Urothelium cell line (cell line): ENCODE measurements at places on chromosomes 3 and 15.

GRCh38 chr15:20356444-20356910 is 185.1 kb downstream of the GOLGA6L6 start:
- DNase-seq: peak; percentile 86

- no peak for DNase-seq
These were observed 34.2 kb downstream of the MAGEF1 start for GRCh38 chr3:184677344-184678316.

- no peak for DNase-seq
These were observed 46.9 kb downstream of the GADL1 start for GRCh38 chr3:30847592-30847991.

DNA sequence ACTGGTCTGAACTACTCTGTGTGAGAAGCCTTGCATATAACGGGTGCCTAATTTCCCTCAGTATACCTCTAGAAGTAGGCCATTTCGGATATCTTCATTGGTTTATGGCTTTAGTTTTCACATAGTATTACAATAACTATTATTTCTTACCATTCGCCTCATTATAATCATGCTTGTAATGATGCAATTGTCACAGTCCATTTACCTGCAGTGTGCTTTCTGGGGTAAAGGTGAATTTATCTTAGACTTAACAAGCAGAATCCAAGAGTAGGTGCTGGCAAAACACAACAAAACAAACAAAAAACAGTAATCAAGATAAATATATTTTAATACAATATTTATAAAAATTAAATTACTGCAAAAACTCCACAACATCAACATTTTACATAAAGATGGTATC is 246.0 kb downstream of the WDR72 start:
- no peak for DNase-seq

DNA sequence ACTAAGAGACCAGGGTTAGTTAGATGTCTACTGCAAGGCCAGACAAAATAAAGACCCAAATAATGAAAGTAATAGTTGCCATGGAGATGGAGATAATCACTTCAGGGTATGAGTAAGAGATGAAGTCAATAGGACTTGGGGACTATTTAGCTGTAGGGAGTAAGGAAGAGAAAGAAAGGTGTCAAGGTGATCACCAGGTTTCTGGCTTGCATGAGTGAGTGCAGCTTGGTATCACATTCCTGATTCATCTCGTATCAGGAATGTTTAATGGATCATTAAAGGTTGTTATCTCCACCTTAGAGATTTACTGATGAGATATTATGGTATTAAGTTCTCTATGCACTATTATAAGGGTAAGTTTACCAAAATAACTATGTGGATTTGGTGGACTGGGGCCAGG is 357.4 kb upstream of the ATP11B start:
- DNase-seq: no peak

GRCh38 chr3:4889896-4890295 is 89.3 kb upstream of the BHLHE40 start:
- no peak for DNase-seq

DNA sequence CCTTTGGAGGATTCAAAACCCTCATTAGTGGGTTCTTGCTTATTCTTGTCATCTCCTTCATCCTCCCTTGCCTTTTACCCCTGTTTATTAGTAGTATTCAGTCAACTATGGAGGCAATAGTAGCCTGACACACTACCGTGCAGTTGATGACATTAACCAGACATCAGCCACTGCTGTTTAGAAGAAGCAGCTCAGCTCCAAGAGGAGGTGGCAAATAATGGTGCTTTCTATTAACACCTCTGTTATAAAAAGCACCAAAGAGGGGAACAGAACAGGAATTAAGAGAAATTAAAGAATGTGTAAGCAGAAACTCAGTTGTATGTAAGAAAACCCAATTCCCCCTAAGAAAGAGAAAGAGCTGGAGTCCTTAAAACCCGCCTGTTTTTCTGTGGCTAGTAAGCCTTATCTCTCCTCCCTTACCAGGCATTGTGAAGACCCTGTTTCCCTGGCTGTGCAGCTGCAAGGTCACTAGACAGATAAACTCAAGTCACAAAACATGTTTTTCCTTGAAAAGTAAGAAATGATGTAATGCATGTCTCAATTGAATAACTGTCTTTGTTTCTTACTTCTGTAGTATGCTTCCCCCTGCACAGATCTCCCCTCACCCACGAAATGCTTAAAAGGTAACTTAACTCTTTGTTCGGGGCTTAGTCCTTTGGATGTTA is 21.2 kb downstream of the CCR4 start:
- no peak for DNase-seq

DNA sequence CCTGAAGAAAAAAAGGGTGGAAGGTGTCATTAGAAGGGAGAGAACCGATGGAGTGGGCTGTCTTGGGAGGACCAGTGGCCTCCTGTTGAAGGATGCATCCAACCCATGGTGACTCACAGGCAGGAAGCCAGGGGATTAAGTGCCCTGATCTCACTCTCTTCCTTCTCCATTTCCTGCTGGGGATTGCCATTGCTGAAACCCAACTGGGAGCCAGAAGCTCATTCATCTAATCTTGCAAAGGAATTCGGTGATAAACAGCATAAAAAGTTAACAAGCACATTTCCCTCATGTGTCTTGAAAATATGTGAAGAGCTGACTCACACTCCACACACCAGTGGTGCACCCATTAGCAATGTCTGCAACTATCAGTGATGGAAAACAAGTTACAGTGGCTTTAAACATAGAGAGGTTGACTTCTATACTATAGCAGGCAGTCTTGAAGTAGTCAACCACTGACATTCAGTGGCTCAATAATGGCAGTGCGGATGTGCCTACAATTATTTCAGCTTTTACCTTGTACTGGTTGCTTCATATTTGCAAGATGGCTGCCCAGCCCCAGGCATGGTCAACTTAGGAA is 12.8 kb upstream of the CSRNP1 start:
- DNase-seq: peak; percentile 75

- DNase-seq: peak; percentile 57
These were observed 13.3 kb downstream of the TAFA4 start for GRCh38 chr3:68919000-68919399.
